ENCODE measurements at places on chromosomes 13 and 19.

GRCh38 chr19:35560677-35561076 is 2.8 kb downstream of the ATP4A start:
- DNase-seq: no peak

- DNase-seq: no peak
These were observed 1.3 kb upstream of the C3 start for GRCh38 chr19:6721773-6722172.

DNA sequence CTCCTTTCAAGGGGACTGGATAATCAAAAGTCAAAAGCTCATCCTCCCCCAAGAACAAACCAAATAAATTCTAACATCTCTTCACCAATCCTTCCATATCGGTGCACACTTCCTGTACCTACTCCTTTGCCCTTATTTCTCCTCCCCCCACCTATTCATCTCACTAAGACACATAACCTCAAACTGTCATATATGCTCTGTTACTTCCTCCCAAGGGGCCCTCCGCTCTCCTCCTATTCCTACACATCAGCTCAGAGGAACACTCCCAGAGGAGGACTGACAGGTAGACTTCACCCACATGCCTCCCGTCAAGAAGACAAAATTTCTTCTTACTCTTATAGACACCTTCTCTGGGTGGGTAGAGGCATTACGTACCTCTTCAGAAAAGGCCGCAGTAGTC is 48.1 kb downstream of the ZNF93 start:
- DNase-seq: no peak

GRCh38 chr19:42152910-42153671 is 20.8 kb upstream of the POU2F2 start:
- no peak for DNase-seq

DNA sequence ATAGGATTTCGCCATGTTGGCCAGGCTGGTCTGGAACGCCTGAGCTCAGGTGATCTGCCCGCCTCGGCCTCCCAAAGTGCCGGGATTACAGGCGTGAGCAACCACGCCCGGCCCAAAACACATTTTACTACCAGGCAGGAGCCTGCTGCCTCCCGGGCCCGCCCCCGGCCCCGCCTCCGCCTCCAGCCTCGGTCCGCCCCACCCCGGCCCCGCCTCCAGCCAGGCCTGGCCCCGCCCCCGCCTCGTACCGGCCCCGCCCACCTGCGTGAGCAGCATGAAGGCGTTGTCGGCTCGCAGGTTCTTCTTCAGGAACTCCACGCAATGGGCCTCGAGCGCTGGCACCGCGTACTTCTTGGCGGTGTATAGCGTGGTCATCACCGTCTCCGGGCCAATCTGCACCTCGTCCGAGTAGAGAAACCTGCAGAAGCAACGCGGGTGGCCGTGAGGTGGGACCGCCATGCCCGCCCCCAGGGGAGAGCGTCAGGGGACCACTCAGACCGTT is 22.7 kb downstream of the BTBD2 start:
- DNase-seq: peak; percentile 67

DNA sequence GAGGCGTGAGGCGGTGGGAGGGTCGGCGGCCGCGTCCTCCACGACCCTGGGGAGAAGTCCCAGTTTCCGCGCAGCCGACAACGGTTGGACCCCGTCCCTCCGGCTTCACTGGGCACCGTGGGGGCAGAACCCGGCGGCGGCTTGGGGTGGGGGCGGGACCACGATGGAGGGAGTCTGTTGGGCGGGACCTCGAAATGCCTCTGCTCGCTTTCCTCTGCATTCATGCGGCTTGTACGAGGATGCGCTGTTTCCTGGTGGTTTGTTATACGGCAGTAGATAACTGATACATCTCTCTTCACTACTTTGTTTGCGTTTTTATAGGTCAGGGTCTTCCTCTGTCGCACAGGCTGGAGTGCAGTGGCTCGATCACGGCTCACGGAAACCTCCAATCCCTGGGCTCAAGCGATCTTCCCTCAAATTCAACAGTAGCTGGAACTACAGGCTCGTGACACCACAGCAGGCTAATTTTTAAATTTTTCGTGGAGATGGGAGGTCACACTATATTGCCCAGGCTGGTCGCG is 24.6 kb upstream of the ZNF846 start:
- peak; percentile 82 for DNase-seq

GRCh38 chr19:47505506-47505905 is 9.4 kb downstream of the NAPA start:
- no peak for DNase-seq

DNA sequence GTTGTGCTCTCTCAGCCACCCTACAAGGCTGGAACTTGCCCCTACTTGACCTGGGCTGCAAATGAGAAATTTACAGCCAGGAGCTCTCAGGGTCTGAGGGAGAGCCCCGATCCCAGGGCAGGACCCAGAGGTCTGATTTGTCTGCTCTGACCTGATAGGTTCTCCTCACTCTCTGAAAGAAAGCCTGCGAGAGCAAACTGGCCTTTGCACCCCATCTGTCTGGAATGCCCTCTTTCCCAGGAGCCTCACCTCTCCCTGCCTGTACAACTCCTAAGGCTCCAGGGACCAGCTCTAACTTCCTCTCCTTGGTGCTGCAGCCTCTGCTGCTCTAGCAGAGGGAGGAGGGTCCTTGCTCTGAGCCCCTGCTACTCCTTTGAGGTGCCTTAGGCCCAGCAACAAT is 137.8 kb downstream of the UQCRFS1 start:
- DNase-seq: no peak

- DNase-seq: no peak
These were observed 3.2 kb upstream of the DENND1C start for GRCh38 chr19:6484831-6485230.

GRCh38 chr13:18921063-18921462 is 260.6 kb downstream of the TUBA3C start:
- no peak for DNase-seq

DNA sequence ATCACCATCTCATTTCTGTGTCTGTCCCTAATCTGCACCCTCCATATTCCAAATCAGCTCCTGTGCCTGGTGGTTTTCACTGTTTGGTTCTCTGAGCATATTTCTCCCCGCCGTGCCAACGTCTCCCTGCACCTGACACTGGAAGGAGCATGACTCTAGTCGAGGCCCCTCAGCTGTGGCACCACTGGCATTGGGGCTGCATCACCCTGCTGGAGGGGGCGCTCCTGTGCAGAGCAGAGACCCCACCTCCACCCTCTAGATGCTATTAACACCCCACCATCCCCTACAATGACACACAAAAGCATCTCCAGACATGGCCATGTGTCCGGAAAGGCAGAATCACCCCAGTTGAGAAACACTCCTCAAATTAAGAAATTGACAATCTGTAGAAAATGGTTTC is 20.8 kb downstream of the ZSCAN5C start:
- DNase-seq: no peak

DNA sequence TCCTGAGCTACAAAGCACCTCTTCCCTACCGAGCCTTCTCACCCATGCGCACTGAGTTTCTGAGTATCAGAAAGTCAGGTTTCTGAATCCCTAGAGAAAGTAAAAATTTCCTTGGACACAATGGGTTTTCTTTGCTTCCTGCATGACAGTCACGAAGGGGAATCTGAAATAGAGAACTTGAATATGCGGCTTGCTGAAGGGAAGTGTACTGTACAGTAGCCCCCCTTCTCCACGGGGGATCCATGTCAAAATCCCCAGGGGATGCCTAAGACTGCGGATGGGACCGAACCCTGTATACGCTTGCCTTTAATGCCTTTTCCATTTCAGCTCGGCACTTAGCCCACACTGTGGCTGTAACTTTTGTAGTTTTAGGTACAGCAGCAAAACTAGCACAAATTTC is 107.9 kb downstream of the GGACT start:
- no peak for DNase-seq

GRCh38 chr13:52454459-52454819 is 839 bp upstream of the CKAP2 start:
- DNase-seq: peak; percentile 47

- no peak for DNase-seq
These were observed 107.0 kb upstream of the MCF2L start for GRCh38 chr13:112861876-112862615.

- DNase-seq: no peak
These were observed 33.6 kb downstream of the TNFSF11 start for GRCh38 chr13:42607546-42607945.

DNA sequence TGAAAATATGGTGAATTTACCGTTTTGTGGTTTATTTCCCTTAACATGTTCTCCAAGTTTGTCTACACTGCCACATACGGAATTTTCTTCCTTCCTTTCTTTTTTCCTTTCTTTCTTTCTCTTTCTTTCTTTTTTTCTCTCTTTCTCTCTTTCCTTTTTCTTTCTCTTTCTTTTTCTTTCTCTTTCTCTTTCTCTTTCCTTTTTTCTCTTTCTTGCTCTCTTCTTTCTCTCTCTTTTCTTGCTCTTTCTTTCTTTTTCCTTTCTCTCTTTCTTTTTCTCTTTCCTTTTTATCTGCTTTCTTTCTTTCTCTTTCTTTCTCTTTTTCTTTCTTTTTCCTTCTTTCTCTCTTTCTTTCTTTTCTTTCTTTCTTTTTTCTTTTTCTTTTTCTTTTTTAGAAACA is 1962.3 kb upstream of the PCDH20 start:
- DNase-seq: no peak

- no peak for DNase-seq
These were observed 133.3 kb downstream of the HS6ST3 start for GRCh38 chr13:96223231-96223630.

- peak; percentile 53 for DNase-seq
These were observed 48.0 kb downstream of the RFX2 start for GRCh38 chr19:6062274-6062673.

GRCh38 chr19:55096061-55096701 is 20.5 kb downstream of the EPS8L1 start:
- no peak for DNase-seq

DNA sequence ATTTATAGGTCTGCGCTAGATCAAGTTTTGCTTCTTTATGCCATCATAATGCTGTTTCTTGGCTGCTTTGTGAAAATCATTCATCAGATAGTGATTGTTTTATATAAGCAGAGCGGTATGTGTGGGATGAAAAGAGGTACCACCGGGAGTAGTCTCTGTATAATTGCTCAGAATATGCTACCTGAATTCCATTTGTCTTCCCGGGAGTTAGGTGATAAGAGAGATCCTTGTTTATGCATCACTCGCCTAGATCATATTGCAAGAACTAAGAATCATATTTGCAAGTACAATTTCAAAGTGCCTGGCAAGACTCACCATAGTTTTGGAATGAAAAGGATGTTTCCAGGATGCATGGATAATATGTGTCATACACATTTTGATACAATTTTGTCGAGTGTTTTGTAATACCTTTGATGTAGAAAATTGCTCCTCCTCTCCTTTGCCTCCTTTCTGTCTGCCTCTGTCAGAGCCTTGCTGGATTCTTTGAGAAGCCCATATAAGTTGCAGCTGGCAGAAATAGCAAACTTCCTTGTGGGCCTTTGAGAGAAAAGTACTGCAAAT is 1306.0 kb upstream of the SLC10A2 start:
- no peak for DNase-seq

GRCh38 chr19:7869453-7869909 is 4.7 kb downstream of the PRR36 start:
- DNase-seq: peak; percentile 76

DNA sequence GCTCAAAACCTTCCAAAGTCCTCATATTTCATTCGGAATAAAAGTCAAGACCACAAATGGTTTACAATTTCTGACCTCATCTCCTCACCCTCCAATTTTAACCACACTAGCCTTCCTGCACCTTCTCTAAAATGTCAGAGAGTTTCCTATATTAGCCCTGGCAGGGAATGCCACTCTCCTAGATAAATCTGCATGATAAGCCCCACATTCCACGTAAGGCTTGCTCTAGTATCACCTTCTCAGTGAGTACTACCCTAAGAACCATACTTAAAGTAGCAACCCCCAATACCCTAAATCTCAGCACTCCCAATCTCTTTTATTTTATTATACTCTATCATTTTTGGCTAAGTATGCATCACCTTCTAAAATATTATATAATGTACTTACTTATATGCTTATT is 100.5 kb upstream of the SLITRK5 start:
- DNase-seq: no peak

DNA sequence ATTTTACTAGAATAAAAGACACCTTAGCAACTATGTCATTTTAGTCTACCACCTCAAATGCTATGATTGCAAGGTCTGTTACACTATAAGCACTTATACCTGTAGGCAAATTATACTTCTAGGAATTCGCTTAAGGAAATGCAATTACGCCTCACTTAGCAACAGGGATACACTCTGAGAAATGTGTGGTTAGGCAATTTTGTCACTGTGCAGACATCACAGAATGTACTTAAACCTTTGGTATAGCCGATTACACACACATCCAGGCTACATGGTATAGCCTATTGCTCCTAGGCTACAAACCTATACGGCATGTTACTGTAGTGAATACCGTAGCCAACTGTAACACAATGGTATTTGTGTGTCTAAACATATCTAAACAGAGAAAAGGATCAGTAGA is 30.0 kb upstream of the ZNF573 start:
- no peak for DNase-seq

GRCh38 chr13:62046512-62046911 is 630.9 kb upstream of the PCDH20 start:
- DNase-seq: no peak

DNA sequence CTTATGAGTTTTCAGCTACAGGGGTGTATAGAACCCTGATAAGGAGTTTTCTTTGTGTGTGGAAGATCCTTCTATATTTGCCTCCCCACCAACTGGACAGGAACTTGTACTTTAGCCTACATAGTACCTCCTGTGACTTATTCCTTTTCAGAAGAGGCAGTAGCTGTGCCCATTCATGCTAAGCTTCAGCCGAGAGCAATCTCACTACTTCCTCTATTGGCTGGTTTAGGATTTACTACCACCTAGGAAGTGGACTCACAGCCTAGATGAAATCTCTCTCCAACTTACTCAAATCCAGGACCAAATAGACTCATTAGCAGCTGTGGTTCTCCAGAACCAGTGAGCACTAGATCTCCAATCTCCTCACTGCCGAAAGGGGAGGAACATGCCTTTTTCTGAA is 2.3 kb upstream of the REX1BD start:
- peak; percentile 55 for DNase-seq

DNA sequence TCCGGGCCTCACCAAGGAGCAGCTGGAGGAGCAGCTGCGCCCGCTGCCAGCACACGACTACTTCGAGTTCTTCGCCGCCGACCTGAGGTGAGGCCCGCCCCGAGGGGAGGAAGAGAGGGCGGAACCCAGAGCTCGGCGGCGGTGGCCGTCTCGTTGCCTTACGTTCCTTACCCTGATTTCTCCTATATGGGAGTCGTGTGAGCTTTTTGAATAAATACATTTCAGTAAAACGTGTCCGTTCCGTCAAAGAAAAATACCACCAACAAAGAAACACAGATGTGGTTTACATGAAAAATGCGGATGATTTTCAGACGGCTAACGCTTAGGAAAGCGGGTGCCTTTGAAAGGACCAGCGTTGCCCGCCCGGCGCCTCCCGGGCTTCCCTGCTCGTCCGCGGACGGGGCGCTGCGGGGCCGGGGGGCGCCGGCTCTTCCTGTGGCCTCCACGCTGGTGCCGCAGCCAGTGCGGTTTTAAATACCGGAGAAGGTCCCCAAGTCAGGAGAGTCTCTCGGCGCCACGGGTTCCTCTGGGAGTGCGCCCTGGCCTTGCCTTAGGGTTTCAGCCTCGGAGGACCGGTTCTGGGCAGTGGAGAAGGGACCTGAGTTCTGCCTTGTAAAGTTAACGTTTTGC is 755 bp downstream of the UPF3A start:
- peak; percentile 88 for DNase-seq

Measured in hematopoietic multipotent progenitor cell treated with erythropoietin and hydrocortisone succinate and interleukin-3 and kit ligand, for 6 days (in vitro differentiated cells).